ENCODE measurements at places on chromosomes 16 and 17.

- DNase-seq, result peak; percentile 2
Observed at GRCh38 chr17:17613708-17614114, 22.2 kb upstream of the PEMT start.

DNA sequence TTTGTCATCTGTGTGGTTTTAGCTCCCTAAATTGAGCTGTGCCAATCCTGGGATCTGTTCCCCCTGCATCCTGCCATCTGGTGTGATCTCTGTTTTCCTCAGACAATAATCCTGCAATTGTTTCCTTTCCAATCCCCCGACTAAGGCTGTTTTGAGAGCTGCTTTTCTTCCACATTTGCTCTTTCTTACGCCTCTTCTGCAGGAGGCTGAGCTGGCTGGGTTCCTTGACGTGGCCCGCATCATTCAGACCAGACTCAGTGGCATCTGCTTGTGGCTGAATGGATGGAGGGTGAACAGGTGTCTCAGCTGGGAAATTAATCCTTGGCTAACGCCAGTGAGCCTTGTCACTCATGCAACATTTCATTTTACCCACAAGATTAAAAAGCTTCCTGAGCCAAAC lies 9.8 kb upstream of the MED9 start:
- no peak for DNase-seq

GRCh38 chr17:43027091-43028032 lies 2.3 kb downstream of the RND2 start:
- no peak for DNase-seq

GRCh38 chr17:78318843-78319242 lies 41.0 kb downstream of the SOCS3 start:
- DNase-seq, result no peak

DNA sequence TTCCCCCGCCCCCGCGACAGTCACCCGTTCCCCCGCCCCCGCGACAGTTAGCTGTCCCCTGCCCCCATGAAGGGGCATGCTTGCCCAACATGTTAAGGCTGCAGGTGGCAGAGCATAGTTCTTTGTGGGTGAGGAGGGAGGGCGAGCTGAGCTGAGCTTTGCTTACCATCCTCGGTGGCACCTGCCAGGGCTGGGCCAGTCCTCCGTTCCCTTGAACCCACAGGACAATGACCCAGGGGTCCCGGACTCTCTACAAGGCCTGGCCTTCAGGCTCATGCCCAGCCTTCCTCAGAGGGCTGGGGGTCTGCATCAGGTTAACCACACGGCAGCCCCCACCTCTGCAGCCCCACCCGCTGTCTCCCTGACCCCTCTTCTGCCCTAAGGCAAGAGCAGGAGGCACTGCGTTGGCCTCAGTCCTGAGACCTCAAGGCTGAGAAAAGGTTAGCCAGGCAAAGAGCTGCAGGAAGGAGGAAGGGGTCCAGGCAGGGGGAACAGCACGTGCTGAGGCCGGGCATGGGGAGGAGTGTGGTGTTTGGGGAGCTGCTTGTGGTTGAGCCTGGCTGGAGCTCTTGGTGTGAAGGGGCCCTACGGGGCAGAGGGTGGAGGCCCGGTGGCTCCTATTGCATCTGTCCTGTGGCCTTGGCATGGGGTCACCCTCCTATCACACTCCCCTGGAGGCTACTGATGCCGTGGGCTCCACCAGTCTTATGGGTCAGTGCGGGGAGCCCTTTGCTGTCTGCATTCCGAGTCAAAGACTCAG lies 11.4 kb upstream of the DOC2B start:
- DNase-seq, result no peak

GRCh38 chr17:32722733-32723132 lies 154.2 kb downstream of the MYO1D start:
- no peak for DNase-seq

DNA sequence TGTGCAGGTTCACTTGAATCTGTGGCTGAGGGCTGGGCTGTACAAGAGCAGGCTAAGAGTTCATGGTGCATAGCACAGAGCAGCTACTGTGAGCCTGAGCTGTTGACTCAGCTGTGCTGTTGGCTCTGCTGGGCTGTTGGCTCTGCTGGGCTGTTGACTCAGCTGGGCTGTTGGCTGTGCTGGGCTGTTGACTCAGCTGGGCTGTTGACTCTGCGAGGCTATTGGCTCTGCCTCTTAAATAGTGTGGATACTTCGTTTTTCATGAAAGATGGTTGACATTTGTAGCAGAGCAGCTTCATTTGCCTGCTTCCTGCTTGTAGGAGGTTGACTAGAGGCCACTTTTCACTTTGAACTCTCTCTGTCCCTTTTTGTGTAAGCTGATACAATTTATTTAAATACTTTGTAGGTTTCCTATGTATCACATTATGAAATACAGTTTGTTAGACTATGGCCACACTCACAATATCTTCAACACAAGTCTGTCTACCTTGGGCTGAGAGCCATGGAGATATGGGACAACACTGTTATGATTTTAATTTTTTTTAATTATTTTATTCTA lies 40.3 kb upstream of the CCNF start:
- no peak for DNase-seq

GRCh38 chr17:53191878-53192277 lies 630.8 kb upstream of the KIF2B start:
- no peak for DNase-seq

GRCh38 chr16:83338941-83339340 lies 468.8 kb upstream of the HSBP1 start:
- no peak for DNase-seq

GRCh38 chr17:6240001-6240400 lies 169.8 kb downstream of the WSCD1 start:
- DNase-seq, result no peak

DNA sequence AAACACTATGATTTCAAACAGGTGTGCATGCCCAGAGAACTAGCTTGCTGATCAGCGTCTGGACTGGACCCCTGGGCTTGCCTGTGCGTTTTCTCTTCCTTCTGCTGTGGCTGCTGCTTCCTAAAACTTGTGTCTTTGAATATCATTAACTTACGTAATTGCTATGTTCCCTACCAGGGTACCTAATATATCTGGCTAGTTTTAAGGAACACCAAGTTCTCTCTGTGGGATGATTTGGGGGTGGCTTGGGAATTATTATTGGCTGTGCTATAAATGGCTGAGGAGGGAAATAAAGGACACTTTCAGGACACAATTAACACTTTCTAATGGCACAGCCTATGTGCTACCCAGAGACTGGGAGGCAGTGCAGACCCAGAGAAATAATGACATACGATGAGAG lies 606.0 kb upstream of the RBFOX1 start:
- no peak for DNase-seq

- no peak for DNase-seq
Observed at GRCh38 chr16:85858984-85859817, 39.8 kb upstream of the IRF8 start.

DNA sequence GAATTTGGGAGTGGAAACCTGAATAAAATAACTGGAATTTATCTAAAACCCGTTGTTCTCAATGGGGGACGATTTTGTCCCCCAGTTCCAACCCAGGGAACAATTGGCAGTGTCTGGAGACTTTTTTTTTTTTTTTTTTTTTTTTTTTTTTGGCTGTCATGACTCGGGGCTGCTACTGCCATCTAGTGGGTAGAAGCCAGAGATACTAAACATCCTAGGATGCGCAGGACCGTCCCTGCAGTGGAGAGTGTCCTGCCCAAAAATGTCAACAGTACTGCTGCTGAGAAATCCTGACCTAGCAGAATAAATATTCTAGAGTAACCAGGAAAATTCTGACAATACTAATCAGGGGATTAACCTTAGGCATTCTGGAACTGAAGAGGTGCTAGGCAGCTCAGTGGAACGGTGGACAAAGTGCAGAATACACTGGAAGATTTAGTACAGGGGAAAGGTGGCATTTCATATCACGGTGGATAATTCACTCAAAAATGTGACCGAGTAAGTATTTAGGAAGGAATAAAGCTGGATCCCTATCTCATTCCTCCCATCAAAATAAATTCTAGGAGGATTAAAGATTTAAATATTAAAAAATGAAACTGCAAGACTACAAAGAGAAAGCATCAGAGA lies 107.6 kb downstream of the SPECC1 start:
- peak; percentile 21 for DNase-seq

DNA sequence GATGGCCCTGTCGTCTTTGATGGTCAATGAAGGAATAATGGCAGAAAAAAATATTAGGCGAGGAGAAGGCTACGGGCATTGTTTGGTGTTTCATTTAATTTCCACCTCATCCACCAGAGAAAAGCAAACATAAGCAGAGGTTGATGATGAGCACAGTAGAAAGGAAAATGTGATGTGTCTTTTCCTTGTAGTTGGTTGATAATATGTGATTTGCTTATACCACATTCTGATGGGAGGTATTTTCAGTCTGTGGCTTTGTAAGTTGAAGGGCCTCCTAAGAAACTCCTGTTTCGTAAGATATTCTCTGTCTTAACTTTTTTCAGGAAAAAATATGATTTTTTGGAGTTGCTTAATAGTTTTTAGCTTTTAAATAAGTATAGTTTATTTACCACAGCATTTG lies 215.7 kb downstream of the PRKCA start:
- DNase-seq, result no peak

GRCh38 chr17:80468781-80469493 lies 7.5 kb downstream of the NPTX1 start:
- DNase-seq, result no peak

DNA sequence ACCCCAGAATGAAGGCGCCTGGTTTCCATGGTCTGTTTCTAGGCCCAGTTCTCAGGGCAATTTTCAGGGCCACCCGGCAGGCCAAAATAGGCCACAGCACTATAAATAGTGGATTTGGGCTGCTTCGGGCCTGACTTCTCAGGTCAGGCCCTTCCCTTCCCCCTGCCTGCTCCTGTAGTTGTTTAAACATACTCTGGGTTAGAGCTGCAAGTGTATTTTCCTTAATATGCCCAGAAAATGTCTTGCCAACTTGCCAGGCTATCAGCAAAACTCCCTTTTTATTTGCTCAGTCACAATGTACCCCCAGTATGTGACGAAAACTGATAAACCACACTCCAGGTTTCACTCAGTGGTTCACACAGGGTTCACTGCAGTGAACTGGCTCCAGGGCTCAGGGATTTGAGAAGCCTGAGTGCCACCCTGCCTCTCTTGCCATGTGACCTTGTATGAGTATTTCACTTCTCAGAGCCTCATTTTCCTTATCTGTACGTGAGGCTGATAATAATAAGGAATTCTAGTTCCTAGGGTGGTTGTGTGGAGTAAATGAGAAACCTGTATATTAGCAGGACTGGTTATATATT lies 76.5 kb downstream of the GPRC5B start:
- DNase-seq, result no peak

GRCh38 chr16:78597809-78598570 lies 498.5 kb downstream of the WWOX start:
- DNase-seq, result no peak

- DNase-seq, result no peak
Observed at GRCh38 chr16:54070789-54071343, 215.7 kb downstream of the IRX3 start.

GRCh38 chr17:3678095-3678820 lies 9.6 kb downstream of the EMC6 start:
- no peak for DNase-seq

DNA sequence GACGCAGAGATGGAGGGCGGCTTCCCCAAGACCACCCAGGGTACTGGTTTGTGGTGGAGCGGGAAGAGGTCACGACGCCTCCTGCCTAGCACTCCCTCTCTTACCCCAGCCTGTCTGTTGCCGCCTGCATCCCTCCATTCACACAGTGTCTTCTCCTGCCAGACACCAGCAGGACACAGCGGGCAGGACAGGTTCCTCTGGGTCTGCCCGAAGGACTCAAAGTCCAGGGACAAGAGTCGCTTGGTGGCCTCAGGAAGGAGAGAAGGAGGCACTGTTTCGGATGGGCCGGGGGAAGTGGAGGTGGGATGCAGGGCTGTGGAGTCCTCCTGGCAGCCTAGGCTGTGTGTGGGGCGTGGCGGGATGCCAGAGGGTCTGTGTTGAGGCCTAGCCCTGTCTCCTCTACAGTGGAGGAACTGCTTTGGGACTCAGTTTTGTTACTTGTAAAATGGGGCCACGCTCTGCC lies 19.6 kb upstream of the TNS4 start:
- no peak for DNase-seq

DNA sequence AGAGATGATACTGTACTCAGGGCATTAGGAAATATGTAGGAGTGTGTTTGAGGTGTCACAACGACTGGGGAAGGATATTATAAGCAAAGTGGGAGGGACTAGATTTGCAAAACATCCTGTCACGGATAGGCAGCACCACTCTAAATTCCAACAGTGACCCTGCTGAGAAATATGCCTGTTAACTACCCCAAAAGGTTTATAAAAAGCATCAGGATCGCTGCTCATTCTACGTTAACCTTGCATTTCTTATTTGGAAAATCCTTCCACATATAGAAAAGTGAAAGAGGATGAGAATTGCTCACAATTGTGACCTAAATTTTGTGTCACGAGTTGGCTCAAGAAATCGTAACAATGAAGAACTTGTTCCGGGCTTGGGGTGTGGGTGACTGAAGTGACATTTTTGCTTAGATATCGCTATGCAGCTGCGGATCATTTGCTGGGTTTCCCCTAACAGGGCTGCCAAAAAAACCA lies 51.6 kb downstream of the N4BP1 start:
- DNase-seq, result no peak

- DNase-seq, result no peak
Observed at GRCh38 chr16:65271996-65272395, 150.1 kb upstream of the CDH11 start.

DNA sequence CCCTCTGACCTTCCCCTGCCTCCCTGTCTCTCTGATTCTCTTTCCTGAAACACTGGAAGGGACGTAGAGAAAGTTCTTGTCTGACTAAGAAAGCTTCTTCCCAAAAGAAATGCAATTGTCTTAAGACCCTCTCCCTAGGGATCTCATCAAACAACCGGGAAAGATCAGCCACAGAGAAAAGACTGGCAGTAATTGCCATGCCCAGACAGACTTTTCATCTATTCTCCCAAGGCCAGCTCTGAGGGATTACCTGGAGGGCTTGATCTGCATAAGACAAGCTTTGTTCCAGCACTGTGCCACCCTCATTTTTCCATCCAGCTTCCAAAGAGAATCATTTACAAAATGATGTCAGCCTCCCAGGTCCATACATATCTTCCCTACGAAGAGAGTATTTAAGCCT lies 38.8 kb upstream of the HS3ST3A1 start:
- no peak for DNase-seq

DNA sequence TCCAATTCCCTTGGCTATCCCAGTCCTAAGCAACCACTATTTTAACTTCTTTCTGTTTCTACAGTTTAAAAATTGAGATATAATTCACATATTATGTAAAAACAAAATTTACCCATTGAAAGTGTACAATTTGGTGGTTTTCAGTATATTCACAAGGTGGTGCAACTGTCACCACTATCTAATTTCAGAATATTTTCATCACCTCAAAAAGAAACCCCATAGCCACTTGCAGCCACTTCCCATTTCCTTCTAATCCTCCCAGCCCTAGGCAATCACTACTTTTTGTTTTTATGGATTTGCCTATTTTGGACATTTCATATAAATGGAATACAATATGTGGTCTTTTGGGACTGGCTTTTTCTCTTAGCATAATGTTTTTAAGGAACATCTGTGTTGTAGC lies 36.1 kb upstream of the NACA2 start:
- DNase-seq, result no peak

GRCh38 chr16:5176505-5176904 lies 78.9 kb upstream of the EEF2KMT start:
- no peak for DNase-seq

GRCh38 chr16:19844945-19845641 lies 39.6 kb downstream of the GPRC5B start:
- DNase-seq, result no peak

All from activated T-helper 1 cell treated with anti-CD3 and anti-CD28 coated beads, Interleukin-2, amount 50 U/mL, for 16 hours (primary cell).